ENCODE measurements at places on chromosomes 13 and 19.

DNA sequence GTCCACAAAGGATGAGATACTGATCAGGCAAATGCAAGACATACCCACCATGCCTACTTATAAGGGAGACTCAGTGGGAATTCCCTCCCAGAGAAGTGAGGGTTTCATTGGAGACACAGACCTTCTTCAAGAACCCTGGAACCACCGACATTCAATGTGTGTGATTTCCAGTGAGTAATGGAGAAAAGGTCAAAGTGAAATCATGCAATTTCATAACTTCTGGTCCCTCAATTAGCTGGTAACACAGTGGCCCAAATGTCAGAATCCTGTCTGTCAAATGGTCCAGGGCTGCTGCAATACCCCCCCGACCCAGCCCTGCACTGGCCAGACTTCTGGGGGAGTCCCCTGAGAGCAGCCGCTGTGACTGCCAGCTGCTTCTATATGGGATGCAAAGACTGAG lies 4.7 kb upstream of the METTL21C start:
- DNase-seq: no peak

DNA sequence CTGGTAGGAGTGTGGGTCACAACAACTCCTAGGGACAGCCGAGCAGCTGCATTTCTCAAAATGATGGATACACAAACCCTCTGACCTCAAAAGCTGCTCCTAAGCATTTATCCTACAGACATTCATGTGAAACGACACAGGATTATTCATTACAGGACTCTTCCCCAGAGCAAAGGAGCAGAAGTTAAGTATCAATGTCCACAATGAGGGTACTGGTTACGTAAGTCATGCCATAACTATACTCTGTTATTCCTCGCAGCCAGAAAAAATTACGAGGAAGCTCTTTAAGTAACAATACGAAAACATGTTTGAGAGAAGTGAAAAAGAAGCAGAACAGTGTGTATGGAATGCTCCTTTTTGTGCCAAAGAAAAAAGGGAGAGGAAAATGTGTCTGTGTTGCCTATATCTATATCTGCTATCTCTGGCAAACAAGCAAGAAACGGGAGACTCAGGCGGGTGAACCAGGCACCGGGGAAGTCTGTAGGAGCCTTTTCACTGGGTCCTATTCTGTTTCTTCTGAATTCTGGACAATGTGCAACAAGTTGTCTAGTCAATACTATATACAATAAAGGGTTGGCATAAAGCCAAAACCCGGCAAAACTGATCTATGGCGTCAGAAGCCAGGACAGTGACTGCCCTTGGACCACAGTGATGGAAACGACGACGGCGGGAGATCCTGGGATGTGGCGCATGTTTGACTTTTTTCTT lies 1.3 kb downstream of the ISOC2 start:
- DNase-seq: no peak

GRCh38 chr19:14419106-14419813 lies at the start of gene DDX39A:
DDX39A (minus strand) TSS chr19:14419341; CDS start chr19:14413220, 6,121 bp downstream.
- peak; percentile 100 for DNase-seq

DNA sequence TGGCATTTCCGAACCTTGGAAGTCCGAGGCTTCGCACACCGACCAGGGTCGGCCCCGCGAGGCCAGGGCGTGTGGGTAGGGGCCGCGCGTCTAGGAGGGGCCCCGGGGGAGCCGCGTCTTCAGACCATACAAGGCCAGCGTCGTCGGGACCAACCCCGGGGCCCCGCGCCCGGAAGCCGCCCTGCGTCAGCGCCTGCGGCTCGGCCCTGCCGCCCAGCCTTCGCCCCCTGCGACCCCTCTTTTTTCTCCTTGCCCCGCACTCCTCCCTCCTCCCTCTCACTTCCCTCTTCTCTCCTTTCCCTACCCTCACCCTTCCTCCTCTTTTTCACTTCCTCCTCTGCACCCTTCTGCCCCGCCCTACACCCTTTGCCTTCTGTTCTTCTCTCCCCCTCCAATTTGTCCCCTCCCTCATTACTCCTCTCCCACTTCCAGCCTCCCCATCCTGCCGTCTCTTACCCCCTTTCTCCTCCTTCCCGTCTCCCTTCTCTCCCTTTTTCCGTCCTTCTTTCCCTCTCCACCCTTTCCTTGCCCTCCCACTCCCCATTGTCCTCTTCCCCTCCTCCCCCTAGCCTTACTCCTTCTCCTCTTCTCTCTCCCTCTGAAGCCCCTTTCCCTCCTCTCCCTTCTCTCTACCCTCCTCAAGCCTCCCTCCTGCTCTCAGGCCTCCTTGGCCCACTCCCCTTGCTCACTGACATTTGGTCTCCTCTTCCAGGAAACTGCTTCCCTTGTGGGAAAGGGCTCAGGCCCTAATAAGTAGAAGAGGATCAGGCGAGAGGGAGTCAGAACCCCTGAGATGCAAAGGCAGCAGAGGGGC lies 2.2 kb upstream of the PLEKHG2 start:
- peak; percentile 91 for DNase-seq

DNA sequence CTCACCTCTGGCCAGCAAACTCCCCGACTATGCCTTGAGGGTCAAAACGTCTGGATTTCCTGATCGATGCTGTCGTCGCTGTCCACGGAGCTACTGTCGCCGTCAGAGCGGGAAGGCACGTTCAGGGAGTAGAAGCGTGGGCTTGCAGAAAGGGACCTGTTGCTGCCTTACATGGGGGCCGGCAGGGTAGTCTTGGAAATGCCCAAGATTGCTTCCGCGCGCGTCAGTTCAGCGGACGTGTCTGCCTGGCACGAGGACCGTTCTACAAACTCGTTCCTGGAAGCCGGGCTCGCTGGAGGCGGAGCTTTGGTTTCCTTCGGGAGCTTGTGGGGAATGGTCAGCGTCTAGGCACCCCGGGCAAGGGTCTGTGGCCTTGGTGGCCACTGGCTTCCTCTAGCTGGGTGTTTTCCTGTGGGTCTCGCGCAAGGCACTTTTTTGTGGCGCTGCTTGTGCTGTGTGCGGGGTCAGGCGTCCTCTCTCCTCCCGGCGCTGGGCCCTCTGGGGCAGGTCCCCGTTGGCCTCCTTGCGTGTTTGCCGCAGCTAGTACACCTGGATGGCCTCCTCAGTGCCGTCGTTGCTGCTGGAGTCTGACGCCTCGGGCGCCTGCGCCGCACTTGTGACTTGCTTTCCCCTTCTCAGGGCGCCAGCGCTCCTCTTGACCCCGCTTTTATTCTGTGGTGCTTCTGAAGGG lies 15.4 kb downstream of the RB1 start:
- DNase-seq: no peak

- DNase-seq: no peak
Measured at GRCh38 chr19:36847968-36848367, 2.7 kb upstream of the ZNF345 start.

DNA sequence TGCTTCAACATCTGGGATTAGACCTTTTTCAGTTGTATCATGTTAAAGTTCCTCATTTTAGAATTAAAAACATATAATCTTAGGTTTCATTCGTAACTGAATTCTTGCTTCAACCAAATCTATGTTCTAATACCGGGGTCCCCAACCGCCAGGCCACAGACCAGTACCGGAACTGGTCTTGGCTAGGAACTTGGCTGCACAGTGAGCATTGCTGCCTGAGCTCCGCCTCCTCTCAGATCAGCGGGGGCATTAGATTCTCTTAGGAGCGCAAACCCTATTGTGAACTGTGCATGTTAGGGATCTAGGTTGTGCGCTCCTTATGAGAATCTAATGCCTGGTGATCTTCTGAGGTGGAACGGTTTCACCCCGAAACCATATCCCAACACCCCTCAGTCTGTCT lies 19.2 kb downstream of the ITM2B start:
- no peak for DNase-seq

GRCh38 chr13:108483981-108484380 lies 145.4 kb upstream of the MYO16 start:
- DNase-seq: no peak

- DNase-seq: no peak
Measured at GRCh38 chr13:109821103-109821502, 34.7 kb upstream of the IRS2 start.

DNA sequence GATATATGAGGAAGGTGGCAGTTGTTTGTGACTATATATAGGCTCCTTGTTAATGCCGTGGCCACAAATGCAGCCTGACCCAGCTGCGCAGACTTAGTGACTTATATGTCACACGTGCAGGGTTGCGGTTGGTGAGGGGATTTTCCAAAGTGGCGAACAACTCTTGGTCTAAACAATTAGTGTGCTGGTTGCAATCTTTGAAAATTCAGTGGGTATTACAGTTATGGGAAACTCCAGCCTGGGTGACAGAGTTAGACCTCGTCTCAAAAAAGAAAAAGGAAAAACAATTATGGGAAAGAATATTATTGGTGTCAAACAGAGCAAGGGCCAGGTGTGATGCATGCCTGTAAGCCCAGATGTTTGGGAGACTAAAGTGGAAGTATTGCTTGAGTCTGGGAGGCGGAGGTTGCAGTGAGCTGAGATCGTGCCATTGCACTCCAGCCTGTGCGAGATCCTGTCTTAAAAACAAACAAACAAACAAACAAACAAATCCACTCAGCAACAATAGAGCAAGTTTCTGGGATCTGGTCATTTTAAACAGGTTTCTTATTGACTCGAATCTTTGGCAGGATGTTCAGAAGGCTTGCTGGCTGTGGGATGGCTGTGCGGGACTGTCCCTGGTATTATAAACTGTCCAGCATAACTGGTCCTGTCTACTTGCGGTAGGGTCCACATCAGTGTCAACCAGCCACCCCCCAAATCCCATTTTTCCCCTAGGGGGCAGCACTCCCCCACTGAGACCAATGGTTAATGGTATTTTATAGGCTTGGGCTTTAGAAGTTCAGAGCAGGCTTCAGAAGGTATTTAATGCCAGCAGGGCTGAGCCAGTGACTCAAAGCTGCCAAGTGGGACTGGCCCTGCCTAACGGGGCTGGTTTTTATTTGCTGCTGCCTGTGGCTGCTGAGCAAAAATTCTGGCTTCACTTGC lies 15.4 kb downstream of the RELB start:
- DNase-seq: peak; percentile 74

DNA sequence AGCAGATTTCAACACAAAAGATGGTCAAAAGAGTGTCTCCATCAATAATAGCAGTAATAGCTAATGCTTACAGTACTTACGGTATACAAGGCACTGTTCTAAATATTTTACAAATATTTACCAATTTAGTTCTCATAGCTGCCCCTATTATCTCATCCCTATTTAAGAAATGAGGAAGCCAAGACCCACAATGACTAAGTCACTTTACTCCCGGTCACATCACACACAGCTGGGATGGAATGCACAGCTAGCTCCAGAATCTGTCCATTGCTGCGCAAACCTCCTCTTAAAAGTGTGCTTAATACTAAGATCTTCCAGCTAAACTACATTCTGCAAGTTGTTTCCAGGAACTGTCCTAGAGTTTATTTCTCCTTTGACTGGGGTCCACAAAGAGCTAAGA lies 63.4 kb downstream of the RAP2A start:
- no peak for DNase-seq

GRCh38 chr19:33391631-33392249 lies 18.2 kb downstream of the CEBPG start:
- DNase-seq: no peak

DNA sequence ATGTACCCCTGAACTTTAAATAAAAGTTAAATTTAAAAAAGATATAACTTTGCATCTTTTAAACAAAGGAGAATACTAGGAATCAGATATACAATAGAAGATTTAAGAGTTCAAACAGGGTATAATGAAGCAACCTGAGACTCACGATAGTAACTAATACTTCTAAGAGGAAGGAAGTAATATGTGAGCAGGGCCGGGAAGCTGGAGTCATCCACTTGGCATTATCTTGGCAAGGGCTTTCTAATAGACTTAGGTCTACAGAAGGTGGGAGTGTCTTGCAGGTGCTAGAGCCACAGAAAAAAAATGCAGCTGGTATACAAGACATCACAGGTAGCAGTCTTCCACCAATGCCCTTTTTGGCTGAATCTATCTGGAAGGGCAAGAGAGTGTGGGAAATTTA lies 231.9 kb downstream of the KCTD12 start:
- DNase-seq: no peak

DNA sequence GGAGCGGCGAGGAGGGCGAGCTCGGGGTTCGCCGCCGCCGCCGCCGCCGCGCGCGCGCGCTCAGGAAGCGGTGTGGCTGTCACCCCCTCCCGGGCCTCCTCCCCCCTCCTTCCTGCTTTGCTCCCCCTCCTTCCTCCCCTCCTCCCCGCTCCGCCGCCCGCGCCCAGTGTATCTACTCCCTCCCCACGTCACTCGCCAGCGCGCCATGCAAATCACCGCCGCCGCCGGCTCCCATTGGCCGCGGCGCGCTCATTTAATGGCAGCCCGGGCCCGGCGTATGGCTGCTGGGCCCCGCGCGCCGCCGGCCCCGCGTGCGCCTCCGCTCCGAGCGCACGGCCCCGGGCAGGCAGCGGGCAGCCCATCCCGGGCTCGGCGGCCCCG lies 335 bp upstream of the SOX1 start:
- DNase-seq: peak; percentile 58

DNA sequence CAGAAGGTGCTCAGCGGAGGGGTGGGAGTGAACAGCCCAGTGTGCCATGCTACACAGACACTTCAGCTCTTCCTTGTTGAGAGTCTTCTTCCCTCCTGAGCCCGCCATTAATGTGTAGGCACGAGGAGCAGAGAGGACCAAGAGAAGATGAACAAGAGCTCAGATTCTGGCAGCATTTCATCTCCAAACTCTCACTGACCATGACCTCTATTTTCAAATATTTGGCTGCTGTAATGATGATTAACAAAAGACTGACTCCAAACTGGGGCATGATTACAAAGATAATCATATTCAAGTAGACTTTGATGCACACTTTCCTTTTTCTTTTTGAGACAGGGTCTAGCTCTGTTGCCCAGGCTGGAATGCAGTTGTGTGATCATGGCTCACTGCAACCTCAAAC lies 236.5 kb downstream of the DCLK1 start:
- no peak for DNase-seq

- DNase-seq: peak; percentile 63
Measured at GRCh38 chr13:110759710-110760109, 46.2 kb downstream of the ING1 start.

GRCh38 chr13:110916301-110917142 lies 1.7 kb upstream of the ANKRD10 start:
- DNase-seq: no peak

DNA sequence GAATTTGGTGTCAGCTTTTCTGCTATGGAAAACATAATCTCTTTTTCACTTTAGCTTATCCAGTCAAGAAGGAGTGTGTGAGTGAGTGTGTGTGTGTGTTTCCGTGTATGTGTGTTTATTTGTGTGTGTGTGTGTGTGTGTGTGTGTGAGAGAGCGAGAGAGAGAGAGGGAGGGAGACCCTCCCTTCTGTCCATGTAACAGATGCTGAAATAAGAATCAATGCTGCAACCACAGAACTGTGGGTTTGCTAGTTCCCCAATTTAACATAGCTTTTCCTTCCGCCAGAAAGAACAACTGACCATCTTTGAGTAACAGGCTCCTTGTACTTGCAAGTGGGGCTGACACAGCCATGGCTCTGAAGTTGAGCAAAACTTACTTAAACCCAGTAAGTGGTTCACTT lies 5.2 kb downstream of the LCP1 start:
- no peak for DNase-seq
